ENCODE measurements at places on chromosomes 2 and 18. TPM values are rescaled to one million over a fixed set of nuclear protein-coding genes. Genes with fewer than 3 reads are reported as not detected.

Gene C2orf80
- total RNA-seq, result not detected

Gene ASXL2
- 9.5 TPM for total RNA-seq

Gene KCNIP3
- total RNA-seq, result 11.9 TPM

Gene REG3A
- total RNA-seq, result not detected

Gene NR4A2
- 1.1 TPM for total RNA-seq

Gene GALNT13
- total RNA-seq, result 0.11 TPM

Gene CFLAR
- total RNA-seq, result 47.2 TPM

Gene RPE
- total RNA-seq, result 100.0 TPM

Gene SCN1A
- total RNA-seq, result not detected

Gene IL1F10
- not detected for total RNA-seq

Gene MEIS1
- 21.4 TPM for total RNA-seq

Gene TCF23
- total RNA-seq, result not detected

Gene AGXT
- not detected for total RNA-seq
